Neural crest cell (in vitro differentiated cells): ENCODE measurements at places on chromosomes 2 and 18. TPM values are rescaled to one million over a fixed set of nuclear protein-coding genes. Genes with fewer than 3 reads are reported as not detected.

DNA sequence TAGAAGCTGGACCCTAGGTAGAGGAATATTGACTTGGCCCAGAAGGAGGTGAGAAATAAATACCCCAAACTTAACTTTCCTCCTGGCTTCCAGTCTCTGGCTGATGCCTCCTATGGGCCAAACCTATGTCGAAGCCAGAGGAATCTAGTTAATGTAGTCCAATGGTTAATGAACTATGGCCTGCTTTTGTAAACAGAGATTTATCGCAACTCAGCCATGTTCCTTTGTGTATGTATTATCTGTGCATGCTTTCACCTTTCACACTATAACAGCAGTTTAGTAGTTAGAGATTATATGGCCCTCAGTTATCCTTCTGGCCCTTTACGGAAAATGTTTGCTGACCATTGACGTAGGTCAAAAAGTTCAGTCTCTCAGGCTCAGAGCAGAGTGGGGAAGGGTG, 67.3 kb upstream of the BARD1 start:
- no peak overlapping the region for H3K4me3 ChIP-seq
- H3K36me3 ChIP-seq = no peaks in the 10 kb centered on the region
- no peak overlapping the region for H3K27ac ChIP-seq
- DNase-seq = no peak

- peaks cover 28% of the 10 kb centered on the region for H3K4me1 ChIP-seq
- no peak overlapping the region for H3K4me3 ChIP-seq
- H3K36me3 ChIP-seq = no peaks in the 10 kb centered on the region
- no peak for DNase-seq
- peak overlapping the region; percentile 60 for H3K27ac ChIP-seq
These were observed 91.0 kb downstream of the CTIF start for GRCh38 chr18:48629730-48630324.

DNA sequence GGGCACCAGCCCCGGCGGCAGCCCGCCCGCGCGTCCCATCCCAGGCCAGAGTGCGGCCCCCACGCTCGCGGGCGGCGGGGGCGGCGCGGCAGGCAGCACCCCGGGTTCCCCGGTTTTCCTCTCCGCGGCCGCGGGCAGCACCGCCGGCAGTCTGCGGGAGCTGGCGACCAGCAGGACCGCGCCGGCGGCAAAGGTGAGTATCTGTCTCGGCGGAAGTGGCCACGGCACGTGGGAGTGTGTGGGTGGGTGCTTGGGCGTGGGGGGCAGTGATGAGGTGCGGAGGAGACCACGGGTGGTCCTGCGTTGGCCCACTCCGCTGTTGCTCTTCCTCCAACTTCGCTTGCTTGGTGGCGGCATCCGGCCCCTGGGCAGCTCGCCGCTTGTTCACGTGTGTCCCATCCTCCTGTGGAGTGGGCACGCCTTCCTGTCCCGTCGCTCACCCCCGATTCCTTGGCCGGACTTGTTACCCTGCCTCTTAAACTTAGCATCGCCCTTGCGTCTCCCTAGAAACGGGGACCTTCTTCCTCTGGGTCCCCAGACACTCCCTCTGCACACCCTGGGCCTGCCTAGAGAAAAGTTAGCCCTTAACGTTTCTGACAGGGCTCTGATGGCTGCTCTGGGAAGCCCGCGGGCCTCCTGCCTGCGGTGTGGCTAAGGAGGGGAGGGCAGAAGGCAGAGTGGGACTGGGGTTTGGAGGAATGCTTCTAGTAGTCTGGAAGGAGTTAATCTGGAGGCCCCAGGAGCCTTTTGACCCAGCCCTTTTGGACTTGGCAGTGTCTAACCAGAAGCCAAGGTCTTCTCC, 1.1 kb downstream of the SH3RF3 start:
- DNase-seq = no peak
- H3K27ac ChIP-seq = no peak overlapping the region
- no peaks in the 10 kb centered on the region for H3K36me3 ChIP-seq

DNA sequence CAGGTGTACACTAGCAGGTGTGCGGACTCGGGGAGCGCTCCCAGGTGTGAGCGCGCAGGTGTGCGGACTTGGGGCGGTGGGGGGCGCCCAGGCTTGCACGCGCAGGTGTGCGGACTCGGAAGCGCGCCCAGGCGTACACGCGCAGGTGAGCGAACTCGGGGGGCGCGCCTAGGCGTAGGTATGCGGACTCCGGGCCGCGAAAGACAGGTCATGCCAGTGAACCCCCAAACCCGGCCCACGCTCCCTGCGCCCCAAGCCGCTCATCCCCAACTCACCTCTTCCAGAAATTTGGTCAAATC, 342 bp downstream of the CYB5A start:
- H3K27ac ChIP-seq = no peak overlapping the region
- H3K27me3 ChIP-seq = peaks cover 9% of the 10 kb centered on the region
- H3K4me1 ChIP-seq = peaks cover 11% of the 10 kb centered on the region
- H3K36me3 ChIP-seq = peaks cover 2% of the 10 kb centered on the region
- no peak overlapping the region for H3K4me3 ChIP-seq

DNA sequence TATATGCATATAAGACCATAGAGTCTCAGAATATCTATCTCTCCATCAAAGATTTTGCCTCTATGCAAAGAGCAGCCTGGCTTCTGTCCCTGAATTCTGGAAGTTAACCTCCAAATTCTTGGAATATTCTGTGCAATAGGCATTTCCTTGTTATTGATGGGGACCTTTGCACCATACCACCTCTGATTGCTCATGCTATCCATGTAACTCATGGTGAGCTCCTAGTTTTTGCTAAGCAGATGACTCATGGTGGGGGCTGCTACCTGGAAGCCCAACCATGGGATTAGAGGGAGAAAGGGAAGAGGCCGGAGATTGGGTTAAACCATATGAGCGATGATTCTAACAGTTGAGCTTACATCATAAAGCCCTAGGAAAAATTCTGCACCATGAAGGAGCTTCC, 310.2 kb upstream of the FIGN start:
- H3K36me3 ChIP-seq = peaks cover 7% of the 10 kb centered on the region
- no peak overlapping the region for H3K27ac ChIP-seq
- peaks cover 5% of the 10 kb centered on the region for H3K4me1 ChIP-seq
- no peak for DNase-seq
- H3K4me3 ChIP-seq = no peak overlapping the region

The UCN gene
- 1.6 and 1.9 TPM in 2 replicates for total RNA-seq

- DNase-seq = no peak
- peaks cover 33% of the 10 kb centered on the region for H3K4me1 ChIP-seq
- no peaks in the 10 kb centered on the region for H3K36me3 ChIP-seq
- H3K27me3 ChIP-seq = no peaks in the 10 kb centered on the region
- H3K4me3 ChIP-seq = peak overlapping the region; percentile 17
These were observed 95.4 kb downstream of the CDK15 start for GRCh38 chr2:201901786-201902185.

The POTEC gene
- not detected in 2 replicates for total RNA-seq

DNA sequence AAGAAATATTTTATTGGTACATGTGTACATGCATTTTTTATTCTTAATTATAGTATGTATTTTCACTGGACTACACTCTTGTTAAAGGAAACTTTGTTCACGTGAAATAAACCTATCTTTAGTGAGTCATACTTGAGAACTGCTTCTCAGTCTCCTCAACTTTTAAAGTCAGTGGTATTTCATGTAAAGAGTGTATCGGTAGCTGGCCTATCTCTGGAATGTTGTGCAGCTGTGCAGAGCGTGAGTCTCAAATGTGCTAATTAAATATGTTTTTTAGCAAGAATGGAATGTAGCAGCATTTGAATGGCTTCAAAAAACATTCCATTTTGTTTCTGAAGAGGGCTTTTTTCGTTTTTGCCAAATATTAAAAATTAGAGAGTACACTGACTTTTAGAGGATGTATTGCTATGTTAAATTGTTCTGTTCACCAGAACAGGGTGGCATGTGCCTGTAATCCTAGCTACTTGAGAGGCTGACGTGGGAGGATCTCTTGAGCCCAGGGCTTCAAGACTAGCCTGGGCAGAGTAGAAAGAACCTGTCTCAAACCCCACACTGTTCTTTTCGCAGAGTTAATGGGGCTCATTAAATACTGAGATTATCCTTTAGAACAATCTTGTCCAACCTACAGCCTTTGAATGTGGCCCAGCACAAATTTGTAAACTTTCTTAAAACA, 14.3 kb downstream of the SPTBN1 start:
- no peak overlapping the region for H3K27ac ChIP-seq
- no peak for DNase-seq
- H3K27me3 ChIP-seq = no peaks in the 10 kb centered on the region
- H3K4me1 ChIP-seq = peaks cover 58% of the 10 kb centered on the region
- H3K36me3 ChIP-seq = peaks cover 4% of the 10 kb centered on the region

The TRABD2A gene
- 0.84 TPM in 2 replicates for total RNA-seq

The LYPD6B gene
- total RNA-seq = not detected in 2 replicates

- H3K4me3 ChIP-seq = no peak overlapping the region
- no peak overlapping the region for H3K27ac ChIP-seq
- H3K36me3 ChIP-seq = no peaks in the 10 kb centered on the region
- H3K4me1 ChIP-seq = peaks cover 15% of the 10 kb centered on the region
- no peak for DNase-seq
These were observed 89.2 kb upstream of the GLS start for GRCh38 chr2:190791347-190791975.

DNA sequence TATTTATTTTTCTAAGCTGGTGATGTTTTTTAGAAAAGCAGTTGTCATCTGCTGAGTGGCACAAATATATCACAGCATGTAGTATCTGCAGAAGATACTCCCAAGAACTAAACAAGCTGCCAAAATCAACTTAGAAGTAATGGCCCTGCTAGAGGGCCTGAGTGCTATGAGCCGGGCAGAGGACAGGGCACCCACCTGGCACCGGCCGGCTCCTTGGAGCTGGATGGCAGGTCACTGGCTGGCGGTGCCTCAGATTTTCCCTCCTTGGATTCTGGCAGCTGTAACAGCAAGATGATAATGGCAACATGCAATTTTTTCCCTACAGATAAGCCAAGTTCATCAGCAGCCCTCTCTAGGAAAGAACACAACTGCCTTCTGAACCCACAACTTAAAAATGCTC, 79.7 kb downstream of the EMILIN2 start:
- no peaks in the 10 kb centered on the region for H3K27me3 ChIP-seq
- H3K36me3 ChIP-seq = peaks cover 3% of the 10 kb centered on the region
- no peaks in the 10 kb centered on the region for H3K4me1 ChIP-seq

- H3K36me3 ChIP-seq = peaks cover 3% of the 10 kb centered on the region
- peak overlapping the region; percentile 99 for H3K27ac ChIP-seq
- H3K27me3 ChIP-seq = no peaks in the 10 kb centered on the region
- peak overlapping the region; percentile 71 for H3K4me3 ChIP-seq
These were observed 158.3 kb downstream of the ZFP36L2 start for GRCh38 chr2:43068041-43068533.

- H3K4me1 ChIP-seq = peaks cover 38% of the 10 kb centered on the region
- H3K4me3 ChIP-seq = no peak overlapping the region
These were observed 1.8 kb upstream of the ZEB2 start for GRCh38 chr2:144521686-144522085.

GRCh38 chr2:241357531-241357930, 1.4 kb downstream of the FARP2 start:
- DNase-seq = no peak
- peaks cover 2% of the 10 kb centered on the region for H3K27me3 ChIP-seq
- H3K4me1 ChIP-seq = peaks cover 20% of the 10 kb centered on the region
- H3K36me3 ChIP-seq = peaks cover 5% of the 10 kb centered on the region
- no peak overlapping the region for H3K27ac ChIP-seq
- H3K4me3 ChIP-seq = peak overlapping the region; percentile 87

- H3K36me3 ChIP-seq = peaks cover 1% of the 10 kb centered on the region
- no peaks in the 10 kb centered on the region for H3K4me1 ChIP-seq
- no peak for DNase-seq
These were observed 11.1 kb downstream of the DNAH6 start for GRCh38 chr2:84527137-84528129.

The EVX2 gene
- total RNA-seq = 0.43 and 0.44 TPM in 2 replicates

The CXCR4 gene
- 37.5 and 39.5 TPM in 2 replicates for total RNA-seq

- no peak for DNase-seq
- peaks cover 22% of the 10 kb centered on the region for H3K4me1 ChIP-seq
- H3K27me3 ChIP-seq = no peaks in the 10 kb centered on the region
- no peak overlapping the region for H3K4me3 ChIP-seq
These were observed 26.8 kb downstream of the NIFK start for GRCh38 chr2:121709776-121710469.

GRCh38 chr2:119484834-119485233, 39.4 kb downstream of the SCTR start:
- H3K27me3 ChIP-seq = no peaks in the 10 kb centered on the region
- no peaks in the 10 kb centered on the region for H3K36me3 ChIP-seq
- DNase-seq = no peak
- no peaks in the 10 kb centered on the region for H3K4me1 ChIP-seq
- no peak overlapping the region for H3K4me3 ChIP-seq
- no peak overlapping the region for H3K27ac ChIP-seq

- H3K4me1 ChIP-seq = peaks cover 13% of the 10 kb centered on the region
- H3K27ac ChIP-seq = no peak overlapping the region
- H3K27me3 ChIP-seq = no peaks in the 10 kb centered on the region
- H3K4me3 ChIP-seq = no peak overlapping the region
These were observed 214.7 kb downstream of the KCNS3 start for GRCh38 chr2:18093196-18093595.

DNA sequence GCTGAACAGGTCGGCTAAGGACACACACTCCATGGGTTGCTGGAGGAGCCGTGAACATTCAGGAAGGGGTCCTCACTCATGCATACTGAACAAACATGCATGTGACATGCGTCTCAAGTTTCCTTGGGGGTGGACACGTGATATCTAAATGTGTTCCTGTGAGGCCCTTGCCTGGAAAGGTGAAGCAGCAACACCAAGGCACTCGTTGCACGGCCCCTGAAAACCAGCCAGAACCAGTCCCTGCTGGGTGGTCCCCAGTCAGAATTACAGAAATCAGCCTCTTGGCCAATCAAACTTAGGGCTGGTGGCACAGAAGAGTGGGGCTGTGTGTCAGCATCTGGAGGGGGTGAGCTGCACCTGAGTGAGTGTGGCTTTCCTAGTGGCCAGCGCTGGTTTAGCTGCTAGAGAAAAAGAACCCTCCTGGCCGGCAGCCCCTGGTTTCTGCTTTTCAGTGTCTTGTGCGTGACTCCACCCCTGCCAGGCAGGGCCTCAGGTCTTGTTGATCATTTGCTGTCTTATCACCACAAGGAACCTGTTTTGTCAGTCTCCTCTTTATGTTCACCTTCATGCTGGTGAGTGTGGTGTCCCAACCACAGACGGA, 3.2 kb upstream of the AQP12B start:
- H3K27ac ChIP-seq = no peak overlapping the region
- peaks cover 2% of the 10 kb centered on the region for H3K27me3 ChIP-seq

DNA sequence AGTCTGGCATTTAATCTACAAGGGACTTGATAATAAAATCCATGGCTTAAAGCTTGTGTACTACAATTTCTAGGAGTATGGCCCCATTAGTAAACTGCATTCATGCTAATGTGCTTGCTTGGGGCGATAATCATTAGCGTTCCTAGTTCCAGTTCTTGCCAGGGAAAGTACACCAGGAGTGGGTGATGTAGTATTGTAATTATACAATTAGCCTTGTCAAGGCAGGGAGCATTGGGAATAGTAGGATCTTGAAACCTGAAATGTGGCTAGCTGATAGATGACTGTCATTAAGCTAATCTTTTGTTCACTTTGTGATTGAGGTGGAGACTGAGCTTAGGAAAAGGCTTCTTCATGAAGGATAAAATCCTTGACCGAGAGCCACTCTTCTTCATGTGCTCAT, 989.2 kb downstream of the CPS1 start:
- no peak overlapping the region for H3K27ac ChIP-seq
- no peak overlapping the region for H3K4me3 ChIP-seq
- H3K36me3 ChIP-seq = no peaks in the 10 kb centered on the region
- H3K27me3 ChIP-seq = no peaks in the 10 kb centered on the region
- H3K4me1 ChIP-seq = peaks cover 31% of the 10 kb centered on the region

The ARHGAP15 gene
- total RNA-seq = 2.8 and 3.2 TPM in 2 replicates
